ENCODE measurements at places on chromosomes 6 and 20.

- no peak for DNase-seq
Measured at GRCh38 chr20:23132930-23133559, 46.9 kb upstream of the CD93 start.

DNA sequence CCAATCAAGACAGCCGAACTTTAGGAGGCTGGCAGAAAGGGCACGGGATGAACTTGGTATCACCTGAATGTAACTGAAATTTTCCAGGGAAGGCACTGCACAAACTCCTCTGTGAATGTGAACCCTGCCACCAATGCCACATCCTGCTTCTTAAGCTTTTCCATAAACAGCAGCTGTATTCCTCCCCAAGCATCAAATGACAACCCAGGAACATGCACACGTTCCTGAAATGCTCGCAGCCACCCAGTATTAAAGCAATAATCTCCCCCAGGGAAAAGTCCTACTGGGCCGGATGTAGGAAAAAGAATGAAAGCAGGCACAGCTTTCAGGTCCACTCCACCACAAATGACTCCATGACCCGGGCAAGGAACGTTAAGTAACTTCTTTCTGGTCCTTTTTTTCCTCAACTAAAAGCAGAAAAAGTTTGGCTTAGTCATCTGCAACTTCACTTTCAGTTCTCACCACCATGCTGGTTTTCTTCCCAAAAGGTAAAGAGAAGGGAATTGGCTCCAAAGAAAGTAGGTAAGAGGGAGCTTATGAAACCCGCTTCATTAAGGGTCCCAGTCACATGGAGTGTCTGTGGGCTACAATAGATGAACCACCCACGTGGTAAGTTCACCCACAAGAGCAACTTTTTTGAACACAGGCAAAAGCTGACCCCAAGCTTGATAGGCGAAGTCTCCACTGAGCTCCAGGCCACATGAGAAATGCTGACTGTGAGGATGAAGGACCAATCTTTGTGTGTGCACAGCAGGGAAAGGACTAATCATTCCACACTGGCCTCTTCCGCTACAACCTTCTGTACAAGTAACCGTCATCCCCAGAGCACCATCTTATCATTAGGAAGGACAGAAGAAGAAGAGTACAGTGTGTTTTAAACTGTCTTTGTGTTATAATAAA, 90.1 kb downstream of the HIVEP2 start:
- DNase-seq = no peak

- peak; percentile 31 for DNase-seq
Measured at GRCh38 chr6:78749326-78749725, 118.0 kb upstream of the IRAK1BP1 start.

DNA sequence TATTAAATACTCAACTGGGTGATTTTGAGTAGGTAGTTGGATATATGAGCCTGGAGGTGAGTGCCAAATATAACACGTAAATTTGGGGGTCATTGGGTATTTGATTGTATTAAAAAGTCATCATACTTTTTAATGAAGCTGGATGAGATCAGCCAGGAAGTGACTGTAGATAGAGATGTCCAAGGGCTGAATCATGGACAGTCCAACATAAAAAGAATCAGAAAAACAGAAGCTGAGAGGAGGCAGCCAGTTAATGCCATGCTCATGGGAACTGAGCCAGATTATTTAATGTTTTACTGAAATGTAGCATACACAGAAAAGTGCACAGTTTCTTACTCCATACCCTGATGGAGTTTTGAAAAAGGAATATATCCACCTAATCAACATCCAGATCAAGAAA, 435.5 kb upstream of the PLCB4 start:
- peak; percentile 23 for DNase-seq

DNA sequence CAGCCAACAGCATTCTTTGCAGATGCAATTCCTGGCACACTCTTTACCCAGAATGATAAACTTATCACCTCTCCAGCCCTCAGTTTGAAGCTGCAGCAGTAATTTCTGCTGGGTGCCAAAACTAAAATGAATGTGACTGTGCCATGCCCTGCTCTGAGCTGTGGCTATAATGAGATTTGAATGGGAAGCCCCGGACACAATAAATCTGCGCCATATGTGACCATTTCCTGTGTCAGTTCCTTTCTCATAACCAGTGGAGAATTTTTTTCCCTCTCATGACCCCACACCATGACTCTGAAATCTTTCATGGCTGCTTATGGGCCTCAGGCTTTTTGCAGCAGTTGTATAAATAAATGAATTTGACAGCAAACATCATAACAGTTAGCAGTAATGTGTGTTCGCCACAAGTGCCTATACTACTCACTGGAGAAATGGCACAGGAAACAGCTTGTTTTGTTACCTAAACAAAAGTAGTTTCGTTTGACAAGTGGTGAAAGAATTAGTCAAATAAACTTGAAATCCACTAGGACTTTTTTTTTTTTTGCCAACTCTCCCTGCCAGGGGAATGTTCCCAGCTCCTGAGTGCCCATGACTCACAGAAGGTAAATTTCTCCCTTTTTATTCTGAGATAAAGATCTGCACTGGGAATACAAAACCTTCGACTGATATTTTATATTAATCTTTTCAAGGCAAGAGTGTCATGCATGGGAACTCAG, 408.4 kb downstream of the PKHD1 start:
- no peak for DNase-seq

GRCh38 chr6:154996841-154997311, 1.8 kb downstream of the TIAM2 start:
- no peak for DNase-seq

DNA sequence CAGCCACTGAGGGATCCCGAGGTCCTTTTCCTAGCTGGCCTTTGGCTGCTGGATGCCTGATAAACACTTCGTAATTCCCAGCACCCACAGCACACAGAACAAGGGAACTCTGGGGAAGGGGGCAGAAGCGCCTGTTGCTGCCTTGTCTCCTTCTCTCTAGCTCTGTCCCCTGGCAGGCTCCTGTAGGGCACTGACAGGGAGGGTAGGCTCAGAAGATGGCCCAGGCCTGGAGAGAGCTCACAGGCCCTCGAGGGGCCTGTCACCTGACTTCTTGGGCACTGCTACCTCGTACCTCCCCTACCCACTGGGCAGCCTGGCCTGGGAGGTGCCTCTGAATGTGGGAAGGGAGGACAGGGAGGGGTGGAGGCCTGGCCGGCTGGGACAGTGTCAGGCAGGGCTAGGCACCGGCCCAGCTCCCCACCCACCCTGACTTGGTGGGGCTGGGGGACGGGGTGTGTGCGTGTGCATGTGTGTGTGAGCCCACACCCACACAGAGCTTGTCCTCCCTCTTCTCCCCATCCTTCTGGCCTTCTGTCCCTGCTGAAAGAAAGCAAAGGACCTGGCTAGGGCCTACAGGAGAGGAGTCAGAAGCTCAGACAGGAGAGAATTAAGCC, 18.1 kb downstream of the C6orf132 start:
- DNase-seq = no peak

DNA sequence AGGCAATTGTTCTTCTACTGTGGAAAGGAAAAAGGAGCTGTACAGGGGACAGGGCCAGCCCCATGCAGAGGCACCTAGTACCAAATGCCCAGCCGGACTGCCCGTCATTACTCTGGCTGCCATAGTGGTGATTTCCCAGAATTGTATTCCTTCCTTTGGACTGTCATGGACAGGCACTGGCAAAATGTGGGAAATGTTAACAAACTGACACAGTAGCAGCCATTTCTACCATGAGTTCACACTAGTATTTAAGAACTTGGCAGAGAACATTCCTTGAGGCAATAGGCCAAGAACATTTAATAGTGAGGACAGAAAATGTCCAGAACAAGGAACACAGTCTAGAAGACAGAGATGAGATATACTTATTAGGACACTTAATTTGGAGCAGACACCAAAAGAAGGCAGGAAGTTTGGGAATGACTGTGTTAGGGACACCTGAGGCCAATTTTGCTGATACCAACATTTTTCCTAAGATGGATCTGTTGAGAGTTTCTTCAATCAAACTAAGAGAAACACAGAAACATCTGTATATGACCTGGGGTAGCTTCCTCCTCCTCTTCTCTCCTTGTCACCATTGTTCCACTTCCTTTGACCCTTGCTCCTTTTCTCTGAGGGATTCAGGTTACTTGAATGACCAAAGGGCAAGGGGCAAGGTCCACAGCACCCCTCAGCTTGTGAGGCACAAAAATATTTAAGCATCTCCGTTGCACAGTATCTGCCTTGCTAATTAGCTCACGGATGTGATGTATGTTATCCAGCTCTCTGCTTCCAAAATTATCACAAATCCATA, 14.9 kb downstream of the ADTRP start:
- no peak for DNase-seq

DNA sequence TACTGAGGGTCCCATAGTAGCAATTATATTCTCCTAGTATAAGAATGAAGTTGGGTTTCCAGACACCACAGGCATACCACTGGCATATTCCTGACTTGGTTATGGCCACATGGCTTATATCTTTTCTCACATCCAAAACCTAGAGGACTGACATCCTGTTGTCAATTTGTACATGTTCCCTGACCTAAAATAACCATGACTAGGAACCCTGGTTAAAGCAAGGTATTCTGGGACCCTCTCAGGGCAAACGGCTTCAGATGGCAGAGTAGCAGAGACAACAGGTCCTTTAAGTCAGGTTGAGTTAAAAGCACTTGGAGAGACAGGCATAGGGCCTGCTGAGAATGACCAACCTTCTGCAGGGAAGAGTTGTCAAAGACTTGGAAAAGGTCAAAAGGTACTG, 12.6 kb downstream of the MAP3K5 start:
- no peak for DNase-seq

DNA sequence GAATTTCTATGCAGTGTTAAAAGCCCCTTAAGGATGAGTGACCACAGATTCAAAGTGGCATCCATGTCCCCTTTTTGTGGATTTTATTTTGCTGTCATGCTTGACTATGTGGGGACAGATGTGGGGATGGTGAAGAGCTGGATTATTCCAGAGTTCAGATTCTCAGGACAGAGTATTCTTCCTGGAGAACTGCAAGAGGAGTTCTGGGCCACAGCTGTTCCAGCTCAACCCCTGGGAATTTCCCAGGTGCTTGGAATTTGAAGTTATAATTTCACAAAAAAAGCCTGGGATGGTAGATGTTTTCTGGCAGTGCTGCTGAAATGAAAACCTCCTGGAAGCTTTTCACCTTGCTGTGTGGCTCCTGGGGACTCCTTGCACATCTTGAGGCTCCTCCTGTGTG, 671.8 kb upstream of the MARCKS start:
- peak; percentile 30 for DNase-seq

DNA sequence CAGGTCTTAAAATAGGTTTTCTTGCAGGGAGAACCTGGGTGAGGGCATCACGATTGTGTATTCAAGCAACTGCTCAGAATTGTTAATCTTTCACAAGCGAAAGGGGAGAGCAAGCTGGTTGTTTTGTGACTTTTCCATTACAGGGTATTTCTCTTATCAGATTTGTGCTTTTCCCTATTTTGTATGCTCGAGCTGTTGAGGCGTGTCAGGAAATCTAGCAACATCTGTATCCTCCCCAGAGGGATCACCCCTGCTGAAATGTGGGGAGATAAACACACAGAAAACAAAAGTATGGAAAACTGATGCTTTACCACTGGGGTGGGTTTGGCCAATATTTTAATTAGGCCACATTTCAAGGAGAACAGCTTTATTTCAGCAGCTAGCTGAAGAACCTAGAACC, 187.0 kb downstream of the DTNBP1 start:
- DNase-seq = no peak

- DNase-seq = no peak
Measured at GRCh38 chr6:127858727-127859391, 42.0 kb downstream of the THEMIS start.

DNA sequence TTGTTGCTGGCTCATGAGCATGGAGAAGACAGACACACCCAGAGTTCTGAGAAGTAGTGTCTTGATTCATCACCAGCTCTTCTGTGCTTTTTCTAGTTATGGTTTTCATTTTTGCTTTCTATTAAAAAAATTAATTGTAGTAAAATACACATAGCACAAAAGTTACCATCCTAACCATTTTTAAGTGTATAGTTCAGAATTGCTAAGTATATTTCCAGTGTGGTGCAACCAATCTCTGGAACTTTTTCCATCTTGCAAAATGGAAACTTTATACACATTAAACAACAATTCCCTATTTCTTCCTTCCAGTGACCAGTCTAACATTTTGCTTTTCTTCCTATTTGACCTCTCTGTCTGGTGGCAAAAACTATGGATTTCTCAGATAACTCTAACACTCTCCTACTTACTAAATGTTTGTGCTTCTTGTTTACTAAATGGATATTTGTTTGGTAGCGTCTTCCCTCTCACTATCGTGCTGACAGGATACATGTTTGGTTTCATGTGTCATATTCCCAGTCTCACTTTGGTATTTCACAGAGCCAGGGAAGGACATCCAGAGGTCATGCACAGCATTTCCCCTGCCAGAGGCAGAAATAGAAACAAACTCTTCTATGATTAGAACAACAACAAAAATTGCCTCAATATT, 40.6 kb downstream of the TXLNB start:
- peak; percentile 21 for DNase-seq

- DNase-seq = no peak
Measured at GRCh38 chr20:8055096-8055495, 35.5 kb upstream of the TMX4 start.

- no peak for DNase-seq
Measured at GRCh38 chr6:40727271-40727670, 140.1 kb upstream of the LRFN2 start.

- DNase-seq = no peak
Measured at GRCh38 chr6:121418346-121418745, 17.1 kb upstream of the GJA1 start.

- no peak for DNase-seq
Measured at GRCh38 chr6:167689751-167690150, 137.0 kb upstream of the AFDN start.

DNA sequence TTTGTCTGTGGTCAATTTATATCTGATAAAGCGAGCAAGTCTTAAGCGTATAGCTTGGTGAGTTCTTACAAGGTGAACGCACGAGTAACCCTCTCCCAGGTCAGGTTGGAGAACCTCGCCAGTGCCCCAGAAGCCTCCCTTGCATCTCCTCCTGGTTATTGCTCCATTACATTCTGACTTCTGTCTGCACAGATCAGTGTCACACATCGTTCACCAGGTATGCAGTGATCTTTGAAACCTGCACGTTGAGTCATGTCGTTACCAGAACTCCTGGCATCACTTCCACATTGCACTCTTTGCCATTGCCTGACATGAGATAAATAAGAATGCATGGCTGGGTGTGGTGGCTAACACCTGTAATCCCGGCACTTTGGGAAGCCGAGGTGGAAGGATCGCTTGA, 44.2 kb downstream of the AKAP12 start:
- no peak for DNase-seq

- peak; percentile 34 for DNase-seq
Measured at GRCh38 chr20:49400904-49401303, 81.6 kb downstream of the KCNB1 start.

- DNase-seq = peak; percentile 84
Measured at GRCh38 chr6:155174576-155175211, 89.1 kb upstream of the CLDN20 start.

GRCh38 chr6:39700362-39700761, 24.8 kb downstream of the KIF6 start:
- DNase-seq = no peak

DNA sequence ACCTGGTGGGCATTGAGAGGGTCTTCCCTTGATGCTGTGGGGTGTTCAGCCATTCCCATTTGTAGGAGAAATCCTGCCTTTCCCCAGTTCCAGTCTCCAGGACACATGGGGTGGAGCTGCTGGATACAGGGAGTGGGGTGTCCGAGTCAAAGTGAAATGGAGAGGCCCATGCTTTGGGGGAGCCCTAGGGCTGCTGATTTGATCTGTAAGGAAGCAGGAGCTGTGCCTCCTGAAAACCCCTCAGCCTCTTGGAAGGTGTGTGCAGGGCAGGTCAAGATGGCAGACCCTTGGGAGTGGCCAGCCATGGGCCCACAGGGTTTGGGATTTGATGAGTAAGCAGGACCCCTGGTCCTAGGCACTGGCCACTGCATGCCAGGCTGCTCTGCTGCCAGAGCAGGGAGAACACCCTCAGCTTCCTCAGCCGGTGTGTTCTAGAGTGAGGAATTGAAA, 82.0 kb downstream of the SERAC1 start:
- no peak for DNase-seq
